ENCODE measurements at places on chromosomes 11 and 22. TPM values are rescaled to one million over a fixed set of nuclear protein-coding genes. Genes with fewer than 3 reads are reported as not detected.
A peak's percentile ranks its signal among the peaks of the same experiment; 100 is the strongest.

DNA sequence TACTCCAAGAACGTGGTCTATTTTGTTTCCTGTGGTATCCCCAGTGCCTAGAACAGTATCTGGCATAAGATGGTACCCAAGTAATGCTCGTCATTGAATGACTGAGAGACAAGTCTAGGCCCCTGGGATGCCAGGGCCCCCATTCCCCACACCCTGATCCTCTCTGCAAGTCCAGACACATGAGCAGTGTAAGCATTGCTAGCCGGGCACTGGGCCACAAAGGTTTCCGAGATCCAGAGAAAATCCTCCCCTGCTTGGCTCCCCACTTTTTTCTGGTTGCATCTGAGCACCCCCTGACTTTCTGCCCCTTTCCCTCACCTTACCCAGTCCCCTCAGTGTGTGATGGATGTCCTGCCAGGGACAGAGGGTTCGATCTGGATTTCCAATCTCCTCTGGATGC lies 160.1 kb upstream of the NECTIN1 start:
- DNase-seq: no peak

DNA sequence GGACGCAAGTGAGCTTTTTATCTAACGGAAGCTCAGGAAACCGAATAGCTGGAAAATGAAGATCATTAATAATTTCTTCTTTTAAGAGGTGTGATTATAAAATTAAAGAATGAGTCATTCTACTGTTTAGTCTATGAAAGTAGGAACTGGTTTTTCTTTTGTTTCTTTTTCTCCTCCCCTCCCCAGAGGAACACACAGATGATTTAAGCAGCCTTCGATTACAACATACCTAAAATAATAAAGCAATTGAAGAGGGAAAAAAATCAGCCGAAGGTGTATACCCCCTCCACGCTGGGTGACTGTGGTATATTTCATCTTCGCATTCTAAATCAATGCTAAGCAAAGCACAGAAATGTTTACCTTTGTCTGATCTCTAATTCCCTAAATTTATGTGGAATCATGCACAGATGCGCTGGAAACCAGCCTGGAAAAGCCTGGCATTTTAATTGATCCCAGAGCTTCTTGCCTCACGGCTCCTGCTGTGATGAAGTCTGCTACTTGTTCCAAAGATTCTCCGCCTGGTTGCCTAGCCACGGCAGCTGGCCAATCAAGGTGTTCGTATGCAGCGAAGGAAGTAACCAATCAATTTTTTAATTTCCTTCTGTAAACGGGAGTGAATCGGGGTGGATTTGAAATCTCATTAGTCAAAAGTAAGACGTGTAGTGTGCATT lies 133.9 kb downstream of the FANCF start:
- DNase-seq: no peak

GRCh38 chr11:62402226-62402959 lies 16.4 kb upstream of the SCGB1A1 start:
- DNase-seq: peak; percentile 49

Gene PANX3
- 0.41 TPM for total RNA-seq

DNA sequence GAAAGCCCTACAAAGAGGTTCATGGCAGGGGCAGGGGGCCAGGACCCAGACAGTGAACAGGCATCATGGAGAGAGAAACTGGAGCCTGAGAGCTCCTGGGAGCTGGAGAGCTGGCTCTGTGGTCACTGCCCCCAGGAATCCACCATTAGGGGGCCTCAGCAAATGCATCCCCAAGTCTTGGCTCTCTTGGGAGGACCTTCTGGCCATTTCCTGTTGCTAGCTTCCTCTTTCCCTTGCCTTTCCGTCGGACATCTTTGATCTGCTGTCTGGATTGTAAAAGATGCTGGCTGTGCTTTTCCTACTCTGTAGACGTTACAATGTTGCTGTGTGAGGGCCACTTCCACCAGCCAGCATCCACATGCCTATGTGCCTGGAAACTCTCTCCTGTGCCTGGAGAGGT lies 7.1 kb upstream of the CRYBB2 start:
- no peak for DNase-seq

Data from transverse colon (tissue), 4 donors.